Progenitor cell of endocrine pancreas (in vitro differentiated cells): ENCODE measurements at places on chromosomes 2 and 18.
A peak's percentile ranks its signal among the peaks of the same experiment; 100 is the strongest.

DNA sequence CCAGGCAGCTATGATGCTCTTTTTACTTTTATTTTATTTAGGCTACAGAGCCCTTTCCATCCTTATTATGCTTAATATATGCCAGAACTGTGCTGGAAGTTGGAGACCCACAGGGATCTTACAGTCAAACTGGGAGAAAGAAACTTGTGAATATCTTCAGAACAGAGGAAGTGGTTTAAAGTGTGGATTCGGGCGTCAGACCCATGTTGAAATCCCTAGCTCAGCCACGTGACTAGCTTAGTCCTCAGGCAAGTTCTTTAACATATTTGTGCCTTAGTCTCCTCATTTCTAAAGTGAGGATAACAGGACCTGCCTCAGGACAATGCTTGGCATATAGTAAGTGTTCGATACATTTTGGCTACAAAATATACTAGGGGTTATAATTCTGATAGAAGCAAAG lies 59.1 kb downstream of the MAP3K20 start:
- DNase-seq, result no peak

DNA sequence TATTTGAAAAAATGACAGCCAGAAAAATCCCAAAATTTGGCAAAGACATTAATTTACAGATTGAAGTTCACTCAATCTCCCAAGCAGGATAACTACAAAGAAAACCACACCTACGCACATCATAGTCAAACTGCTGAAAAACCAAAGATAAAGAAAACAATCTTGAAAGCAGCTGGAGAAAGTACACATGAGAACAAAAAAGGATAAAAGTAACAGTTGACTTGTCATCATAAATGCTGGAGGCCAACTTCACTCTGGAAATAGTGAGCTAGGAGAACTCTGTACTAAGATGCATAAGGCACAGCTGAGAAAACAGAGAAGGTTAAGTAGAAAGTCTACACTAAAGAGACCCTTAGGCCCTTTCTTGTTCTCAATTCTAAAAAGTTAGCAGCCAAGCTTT lies 73.1 kb downstream of the TLK1 start:
- DNase-seq, result no peak

DNA sequence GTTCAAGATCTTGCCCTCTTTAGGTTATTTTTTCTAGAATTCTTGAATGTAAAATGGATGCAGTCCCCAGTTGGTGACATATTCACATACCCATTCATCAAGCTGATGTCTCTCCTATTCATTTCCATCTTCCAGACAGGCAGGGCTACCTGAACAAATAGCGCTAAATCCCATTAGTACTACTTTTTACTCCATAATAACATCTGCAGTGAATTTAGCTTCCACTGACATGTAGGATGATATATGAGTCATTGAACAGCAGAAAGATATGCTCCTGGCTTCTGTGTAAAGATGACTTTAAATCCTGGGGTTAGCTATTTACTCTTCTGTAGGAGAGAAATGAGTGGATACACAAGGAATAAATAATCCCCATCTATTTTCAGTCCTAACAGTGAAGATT lies 194.7 kb downstream of the RND3 start:
- DNase-seq, result no peak

GRCh38 chr2:62443886-62444285 lies 62.1 kb downstream of the TMEM17 start:
- DNase-seq, result no peak

DNA sequence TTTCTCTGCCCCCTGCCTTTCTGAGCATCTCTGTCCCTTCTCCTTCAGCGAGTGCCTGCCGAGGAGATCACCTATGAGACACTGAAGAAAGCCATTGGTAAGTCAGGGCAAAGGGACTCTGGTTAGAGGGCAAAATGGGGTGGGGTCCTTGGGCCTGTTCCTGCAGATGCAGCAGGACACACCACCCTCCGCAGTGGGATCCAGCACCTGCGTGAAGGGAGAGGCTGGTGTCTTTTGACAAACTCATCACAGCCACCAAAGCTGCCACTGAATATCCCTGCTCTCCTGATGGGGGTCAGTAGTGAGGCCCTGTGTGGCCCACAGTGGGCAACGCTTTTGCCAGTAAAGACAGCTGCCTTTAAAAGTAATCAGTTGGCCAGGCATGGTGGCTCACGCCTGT lies 18.7 kb downstream of the POMC start:
- no peak for DNase-seq

DNA sequence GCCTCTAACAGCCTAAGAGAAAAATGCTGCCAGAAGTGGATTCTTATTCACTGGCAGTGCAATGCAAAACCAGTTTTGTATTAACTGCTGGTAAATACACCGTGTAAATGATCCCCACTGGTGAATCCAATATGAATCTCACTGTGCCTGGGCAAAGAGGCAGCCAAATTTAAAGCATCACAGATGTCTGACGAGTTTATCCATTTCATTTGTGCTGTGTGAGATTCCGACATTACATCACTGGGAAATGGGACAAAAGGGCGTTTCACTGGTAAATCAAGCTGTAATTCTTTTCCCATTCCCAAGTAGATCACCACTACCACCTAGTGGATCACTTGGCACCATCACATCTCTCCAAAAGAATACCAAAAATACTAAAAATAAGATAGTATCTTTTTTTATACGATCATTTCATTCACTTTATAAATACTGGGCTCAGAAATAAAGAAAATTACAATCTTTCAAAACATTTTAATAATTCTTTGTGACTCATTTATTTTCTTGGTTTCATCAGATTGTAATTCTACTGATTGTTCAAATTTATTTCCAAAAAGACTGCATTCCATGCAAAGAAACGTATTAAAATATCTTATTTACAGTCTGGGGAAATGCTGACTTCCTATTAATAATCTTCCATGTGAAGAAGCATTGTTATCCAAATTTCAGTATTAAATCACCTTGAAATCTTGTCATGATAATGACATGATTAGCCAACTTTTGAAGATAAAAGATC lies 125.6 kb downstream of the GRB14 start:
- DNase-seq, result no peak

DNA sequence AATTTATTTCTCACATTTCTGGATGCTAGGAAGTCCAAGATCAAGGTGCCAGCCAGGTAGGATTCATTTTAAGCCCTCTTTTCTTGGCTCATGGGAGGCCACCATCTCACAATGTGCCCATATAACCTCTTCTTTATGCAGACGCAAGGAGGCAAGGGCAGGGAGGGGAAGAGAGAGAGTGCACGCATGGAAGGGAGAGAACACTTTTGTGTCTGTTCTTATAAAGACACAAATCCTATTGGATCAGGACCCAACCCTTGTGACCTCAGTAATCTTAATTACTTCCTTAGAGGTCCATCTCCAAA lies 32.5 kb downstream of the CMPK2 start:
- DNase-seq, result no peak

DNA sequence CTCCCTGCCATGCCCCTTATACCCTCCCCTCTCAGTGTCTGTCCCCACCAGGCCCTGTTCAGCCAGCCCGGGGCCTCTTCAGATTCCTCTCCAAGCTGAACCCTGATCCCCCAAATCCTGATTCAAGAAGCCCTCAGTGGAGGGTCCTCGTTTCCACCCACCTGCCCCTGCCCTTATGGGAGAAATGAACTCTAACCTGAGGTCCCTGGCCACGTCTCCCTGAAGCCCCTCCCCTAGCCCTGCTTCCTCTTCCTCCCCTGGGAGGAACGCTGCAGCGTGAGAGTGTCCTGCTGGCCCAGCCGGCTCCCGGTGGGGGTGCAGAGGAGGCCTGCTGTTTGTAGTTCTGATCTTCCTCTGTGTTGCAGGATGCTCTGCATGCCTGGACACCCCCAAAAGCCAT lies 56.7 kb upstream of the GLI2 start:
- no peak for DNase-seq

DNA sequence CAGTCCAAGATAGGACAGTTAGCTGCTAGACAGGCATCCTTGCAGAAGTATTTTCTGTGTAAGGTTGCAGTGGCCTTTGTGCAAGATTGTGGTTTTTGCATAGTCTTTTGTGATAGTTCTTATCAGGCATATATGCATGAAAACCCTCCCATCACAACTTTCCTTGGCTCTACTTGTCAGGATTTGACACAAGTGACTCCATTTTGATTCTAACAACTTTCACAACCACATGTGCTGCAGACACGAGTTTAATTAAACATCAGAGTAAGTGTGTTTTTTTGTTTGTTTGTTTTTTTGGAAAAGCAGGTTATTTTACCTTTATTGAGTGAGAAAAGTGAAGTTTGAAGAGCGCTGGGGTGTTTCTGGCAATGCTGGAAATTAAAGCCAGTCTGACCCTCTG lies 902.0 kb upstream of the GCFC2 start:
- no peak for DNase-seq

DNA sequence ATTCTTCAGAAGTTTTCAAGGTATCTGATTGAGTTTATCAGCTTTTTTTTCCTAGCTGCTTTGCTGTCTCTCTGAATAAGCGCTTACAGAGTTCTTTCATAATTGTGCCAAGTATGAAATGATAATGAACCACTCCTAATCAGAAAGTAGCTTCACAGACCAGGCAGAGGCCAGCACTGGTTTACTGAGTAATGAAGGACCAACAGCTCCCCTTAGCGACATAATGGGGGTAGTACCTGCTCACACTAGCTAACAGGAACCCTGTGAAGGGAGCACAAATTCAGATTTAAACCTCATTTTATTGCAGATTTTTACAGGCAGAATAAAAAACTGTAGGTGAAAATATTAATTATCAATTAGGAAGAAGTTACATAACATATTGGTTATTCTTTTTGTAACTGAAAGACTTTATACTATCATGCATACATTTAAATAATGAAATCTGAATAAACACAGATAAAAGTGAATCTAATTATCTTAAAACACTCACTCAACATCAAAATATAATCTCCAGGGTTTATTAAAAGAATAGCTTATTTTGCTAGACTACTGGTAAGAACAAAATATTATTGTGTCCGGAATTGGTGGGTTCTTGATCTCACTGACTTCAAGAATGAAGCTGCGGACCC lies 53.7 kb upstream of the LRRC30 start:
- peak; percentile 32 for DNase-seq

DNA sequence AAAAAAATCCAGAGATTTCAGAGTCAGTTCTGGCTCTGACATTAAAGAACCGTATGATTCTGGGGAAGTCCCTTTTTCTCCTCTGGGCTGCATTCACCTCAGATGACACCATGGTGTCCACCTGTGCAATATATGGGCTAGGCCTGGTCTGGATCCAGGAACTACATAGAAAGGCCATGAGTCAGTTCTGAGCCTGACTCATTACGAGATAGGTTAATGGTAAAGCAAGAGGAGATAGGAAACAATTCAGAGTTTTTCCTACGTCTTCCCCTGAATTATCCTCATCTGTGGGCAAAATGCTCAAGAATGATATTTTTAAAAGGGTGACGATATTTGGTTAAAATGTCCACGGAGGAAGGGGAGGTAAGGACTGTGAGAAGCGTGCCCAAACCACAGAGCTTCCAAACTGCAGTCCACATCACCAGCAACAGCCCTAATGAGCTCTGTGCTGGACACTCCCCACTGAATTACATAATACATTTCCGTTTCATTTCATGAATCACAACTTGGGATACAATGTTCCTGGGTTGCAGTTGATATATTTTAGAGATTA lies 180.1 kb upstream of the OSR1 start:
- no peak for DNase-seq

- no peak for DNase-seq
These were observed 440.7 kb downstream of the RND3 start for GRCh38 chr2:150046810-150047209.

- no peak for DNase-seq
These were observed 34.0 kb downstream of the PIGN start for GRCh38 chr18:62152844-62153243.

DNA sequence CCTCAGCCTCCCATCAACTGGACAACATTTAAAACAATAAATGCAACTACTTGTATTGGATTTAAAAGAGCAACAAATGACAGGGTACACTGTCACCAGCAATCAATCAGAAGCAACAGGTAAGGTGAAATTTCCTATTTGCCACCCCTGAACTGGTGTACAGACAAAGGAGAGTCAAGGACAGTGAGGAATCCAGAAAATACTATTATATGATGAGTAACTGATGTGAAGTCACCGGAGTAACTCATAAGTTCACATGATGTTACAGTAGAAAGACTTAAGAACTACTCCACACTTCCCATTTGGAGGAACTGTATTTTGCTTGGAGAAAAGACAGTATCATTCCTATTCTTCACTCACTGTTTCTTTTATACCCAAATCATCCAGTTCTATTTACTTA lies 4.1 kb upstream of the STAT1 start:
- no peak for DNase-seq

- no peak for DNase-seq
These were observed 123.5 kb upstream of the FOSL2 start for GRCh38 chr2:28269019-28269784.

DNA sequence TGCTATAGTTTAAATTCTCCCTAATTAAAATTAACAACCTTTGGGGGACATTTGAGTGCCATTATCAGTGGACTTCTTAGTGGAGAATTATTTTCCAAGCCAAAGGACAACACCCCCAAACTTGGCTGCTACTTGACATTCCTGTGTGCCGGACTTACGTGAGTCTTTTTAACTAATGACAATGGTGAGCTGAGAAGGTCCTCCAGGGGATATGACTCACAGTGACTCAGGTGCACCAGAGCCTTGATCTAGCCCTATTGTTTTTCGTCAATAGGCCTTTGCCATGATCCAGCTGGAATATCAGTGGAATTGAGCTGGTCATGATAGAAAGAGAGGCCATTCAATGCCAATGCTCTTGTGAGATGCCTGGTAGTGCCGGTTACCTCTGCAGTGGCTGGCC lies 118.1 kb upstream of the CXCR4 start:
- DNase-seq, result no peak

- no peak for DNase-seq
These were observed 12.7 kb downstream of the ABI2 start for GRCh38 chr2:203340791-203341487.

DNA sequence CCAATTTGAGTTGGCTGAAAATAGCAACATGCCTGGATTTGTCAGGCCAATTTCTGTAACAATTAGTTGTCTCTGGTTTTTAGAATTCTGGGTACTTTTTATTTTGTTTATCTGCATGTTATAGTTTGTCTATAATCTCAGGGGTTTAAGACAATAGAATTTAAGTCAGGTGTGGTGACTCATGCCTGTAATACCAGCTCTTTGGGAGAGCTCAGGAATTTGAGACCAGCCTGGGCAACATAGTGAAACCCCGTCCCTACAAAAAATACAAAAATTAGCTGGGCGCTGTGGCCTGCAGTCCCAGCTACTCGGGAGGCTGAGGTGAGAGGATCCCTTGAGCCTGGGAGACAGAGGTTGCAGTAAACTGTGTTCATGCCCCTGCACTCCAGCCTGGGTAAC lies 114.4 kb upstream of the GLS start:
- no peak for DNase-seq

GRCh38 chr2:106105151-106105922 lies 88.8 kb downstream of the UXS1 start:
- no peak for DNase-seq

GRCh38 chr18:74797577-74798151 lies 200.0 kb downstream of the ZNF407 start:
- DNase-seq, result no peak

GRCh38 chr2:219551441-219552381 lies 7.9 kb downstream of the TMEM198 start:
- DNase-seq, result no peak

DNA sequence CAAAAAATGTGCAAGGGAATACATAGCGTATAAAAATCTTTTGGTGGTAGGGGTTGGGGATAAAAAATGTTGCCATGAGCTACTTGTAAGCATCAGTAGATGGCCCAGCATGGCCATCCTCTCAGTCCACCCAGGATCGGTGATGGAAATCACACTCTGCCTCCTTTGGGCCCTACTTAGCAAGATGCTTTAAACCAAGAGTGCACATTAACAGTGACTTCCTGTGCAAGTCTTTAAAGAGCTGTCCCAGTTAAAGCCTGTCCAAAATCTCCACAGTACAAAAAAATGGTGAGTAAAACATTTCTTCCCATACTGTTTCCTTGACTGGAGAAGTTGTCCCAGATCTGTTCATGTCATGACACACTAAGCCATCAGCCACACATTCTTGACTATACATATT lies 18.0 kb downstream of the ANKRD44 start:
- no peak for DNase-seq
